ENCODE measurements at places on chromosomes 12 and 14.

GRCh38 chr12:103102225-103102744 lies 144.8 kb downstream of the ASCL1 start:
- DNase-seq: no peak

DNA sequence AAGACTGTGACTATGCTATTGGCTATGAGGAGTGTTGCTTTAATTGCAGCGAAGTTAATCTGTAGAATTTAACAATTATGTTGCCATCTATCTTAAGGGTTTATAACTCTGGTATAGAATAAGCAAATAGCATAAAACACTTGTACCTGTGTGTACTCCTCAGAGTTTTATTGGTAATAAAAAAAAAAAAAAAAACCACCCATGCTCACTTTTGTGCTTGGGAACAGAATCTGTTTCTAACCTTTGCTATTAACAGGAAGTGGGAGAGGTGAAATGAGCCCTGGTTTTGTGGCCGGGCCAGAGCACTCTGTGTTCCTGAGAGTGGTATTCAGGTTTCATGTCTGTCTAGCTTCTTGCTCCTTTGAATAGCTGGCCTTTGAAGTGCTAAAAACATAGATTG lies 53.1 kb downstream of the PDE3A start:
- no peak for DNase-seq

GRCh38 chr12:127355061-127355841 lies 911.7 kb upstream of the TMEM132C start:
- DNase-seq: peak; percentile 7

GRCh38 chr14:54695196-54695595 lies 128.3 kb downstream of the SAMD4A start:
- DNase-seq: no peak

DNA sequence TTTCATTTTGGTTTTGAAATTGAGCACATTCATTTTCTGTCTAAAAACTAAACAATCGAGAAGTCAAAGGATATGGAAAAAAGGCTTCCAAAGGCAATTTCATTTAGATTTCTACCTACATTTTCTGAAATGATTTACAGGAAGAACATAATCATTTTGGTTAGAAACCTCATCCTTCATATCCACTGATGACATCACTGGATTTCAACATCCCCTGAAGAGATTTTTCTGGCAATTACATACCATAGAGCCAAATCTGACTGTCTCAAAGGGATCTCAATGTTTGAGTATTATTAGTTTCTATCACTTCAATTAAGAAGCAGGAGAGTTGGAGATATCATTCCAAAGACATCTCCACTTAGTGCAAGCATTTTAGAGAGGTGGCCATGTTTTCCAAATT lies 137.8 kb downstream of the TTC7B start:
- no peak for DNase-seq

DNA sequence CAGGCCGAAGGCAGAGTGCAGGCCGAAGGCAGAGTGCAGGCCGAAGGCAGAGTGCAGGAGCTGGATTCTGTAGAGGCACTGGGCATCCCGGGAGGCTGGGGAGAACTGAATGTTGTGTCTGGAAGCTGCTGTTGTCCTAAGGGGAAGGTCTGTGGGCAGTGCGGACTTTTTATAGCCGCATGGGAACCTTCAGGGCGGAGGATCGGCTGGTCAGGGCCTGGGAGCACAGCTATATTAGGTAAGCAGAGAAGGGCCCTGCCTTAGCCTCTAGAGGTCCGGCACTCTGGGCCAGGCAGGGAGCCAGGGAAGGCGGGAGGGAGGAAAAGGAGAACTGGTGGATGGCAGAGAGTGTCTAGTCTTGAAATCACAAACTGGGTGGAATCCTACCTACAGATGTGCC lies 14.2 kb downstream of the CABP1 start:
- no peak for DNase-seq

GRCh38 chr14:21208554-21208953 lies 52.7 kb upstream of the OR5AU1 start:
- no peak for DNase-seq
